ENCODE measurements at places on chromosomes 4 and X.

DNA sequence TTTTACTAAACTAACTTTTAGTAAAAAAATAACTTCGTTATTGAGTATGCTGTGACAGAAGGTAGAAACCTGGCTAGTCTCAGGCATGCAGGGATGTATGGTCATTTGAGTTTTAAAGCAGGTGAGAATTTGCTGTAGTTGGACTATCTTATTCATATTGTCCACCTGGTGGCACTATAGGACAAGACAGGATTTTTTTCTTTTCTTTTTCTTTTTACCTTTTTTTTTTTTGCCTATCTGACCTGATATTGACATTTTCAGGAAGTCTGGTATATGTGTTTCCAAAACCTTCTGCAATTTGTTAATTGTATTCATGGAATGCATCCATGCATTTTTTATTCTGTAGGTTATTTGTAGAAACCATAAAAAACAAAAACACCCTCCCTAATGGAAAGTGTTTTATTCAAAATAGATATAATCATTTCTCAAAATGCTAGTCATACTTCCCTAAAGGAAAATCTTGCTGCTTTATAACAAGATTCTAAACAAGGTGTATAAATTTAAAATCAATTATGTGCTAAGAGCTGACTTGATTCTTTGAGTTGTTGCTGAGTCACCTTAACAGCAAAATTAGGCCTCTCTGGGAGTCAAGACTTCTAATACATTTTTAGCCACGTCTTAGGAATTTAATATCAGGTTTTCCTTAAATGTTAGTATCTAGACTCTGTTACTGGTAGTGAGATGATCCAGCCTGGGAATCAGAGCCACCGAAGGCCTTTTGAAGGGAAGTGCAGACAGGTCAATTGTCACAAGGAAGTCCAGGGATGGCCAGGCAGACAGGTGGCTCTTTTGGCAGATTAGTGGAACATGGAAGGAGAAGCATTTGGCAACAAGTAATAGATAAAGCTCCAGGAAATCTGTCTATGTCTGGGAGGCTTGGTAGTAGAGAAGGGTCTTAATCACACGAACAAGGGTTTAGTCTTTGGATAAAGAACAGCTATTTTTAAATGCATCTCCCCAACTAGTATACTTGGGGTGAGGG, 201.3 kb upstream of the GNPDA2 start:
- DNase-seq, result peak; percentile 14

DNA sequence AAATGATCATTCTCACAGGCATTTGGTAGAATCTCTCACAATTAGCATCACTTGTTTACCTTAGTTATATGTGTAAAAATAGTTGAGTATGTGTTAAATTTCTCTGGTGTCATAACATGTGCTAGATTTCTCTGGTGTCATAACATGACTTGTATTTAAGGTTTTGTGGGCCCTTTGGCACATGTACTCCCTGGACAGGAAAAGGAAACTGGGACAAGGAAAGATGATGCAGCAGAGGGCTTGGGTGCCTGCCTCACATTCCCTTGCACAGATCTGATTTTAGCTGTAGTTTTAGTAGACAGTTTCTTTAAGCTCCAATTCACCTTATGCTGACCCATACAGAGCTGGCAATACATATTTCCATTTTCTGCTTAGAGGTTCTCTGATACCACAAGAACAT, 726.0 kb downstream of the C4orf33 start:
- no peak for DNase-seq

GRCh38 chrX:64192673-64193072, 12.8 kb downstream of the AMER1 start:
- DNase-seq, result no peak

GRCh38 chr4:104064646-104065577, 345.1 kb upstream of the TACR3 start:
- DNase-seq, result peak; percentile 40

DNA sequence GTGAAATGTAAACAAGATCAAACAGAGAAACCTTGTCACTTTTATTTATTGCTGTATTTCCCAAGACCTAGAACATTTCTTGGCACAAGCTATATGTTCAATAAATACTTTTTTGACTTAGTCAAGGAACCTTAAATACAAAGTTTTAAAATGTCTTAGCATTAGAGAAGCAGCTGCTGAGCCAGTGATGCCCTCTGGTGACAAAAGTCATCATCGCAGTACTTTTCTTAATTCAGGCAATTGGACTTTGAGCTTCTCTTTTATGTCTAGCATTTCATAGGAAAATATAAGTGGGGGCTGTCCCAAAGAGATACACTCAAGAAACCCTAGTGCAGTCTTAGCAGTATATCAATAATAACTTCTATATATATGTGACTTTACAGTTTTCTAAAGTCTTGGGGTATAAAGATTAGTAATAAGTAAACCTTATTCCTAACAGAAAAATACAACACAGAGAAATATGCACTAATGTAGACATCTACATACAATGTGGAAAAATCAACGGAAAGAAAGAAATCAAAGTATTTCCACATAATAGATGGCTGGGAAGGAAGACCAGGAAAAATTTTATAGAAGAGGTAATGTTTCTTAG, 118.4 kb downstream of the DTHD1 start:
- DNase-seq, result no peak

GRCh38 chrX:68570598-68570997, 71.7 kb downstream of the YIPF6 start:
- DNase-seq, result no peak

GRCh38 chr4:189083769-189084168, 856.9 kb upstream of the FRG1 start:
- no peak for DNase-seq

- DNase-seq, result peak; percentile 80
Observed at GRCh38 chr4:163544407-163545038, 50.0 kb downstream of the TMA16 start.

GRCh38 chr4:138222046-138222445, 20.1 kb downstream of the SLC7A11 start:
- DNase-seq, result no peak

DNA sequence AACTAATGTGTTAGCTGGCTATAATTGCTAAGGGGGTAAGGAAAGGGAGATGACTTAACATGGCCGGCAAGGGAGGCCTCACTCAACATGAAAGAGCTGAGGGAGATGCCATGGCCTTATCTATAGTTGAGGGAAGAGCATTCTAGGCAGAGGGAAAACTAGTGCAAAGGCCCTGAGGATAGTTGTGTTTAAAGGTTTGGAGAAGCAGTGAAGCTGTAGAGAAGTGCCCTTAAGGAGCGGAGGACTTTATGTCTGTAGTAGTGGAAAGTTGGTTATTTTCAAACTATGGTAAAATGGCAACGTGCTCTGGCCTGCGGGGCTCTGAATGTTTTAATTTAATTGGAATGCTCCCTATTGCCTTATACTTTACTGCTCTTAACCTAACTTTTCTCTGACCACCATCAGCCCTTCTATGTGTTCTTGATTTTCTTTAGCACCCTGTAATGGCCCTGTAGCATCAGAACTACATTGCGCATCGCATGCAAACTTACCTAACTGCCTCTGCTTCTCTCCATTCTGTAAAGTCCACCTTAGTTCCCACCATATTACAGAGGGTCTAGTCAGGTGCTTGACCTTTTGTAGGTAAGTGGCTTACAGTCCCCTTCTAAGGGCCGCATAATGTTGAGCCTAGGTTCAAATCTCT, 35.8 kb downstream of the ERVMER34-1 start:
- DNase-seq, result no peak

DNA sequence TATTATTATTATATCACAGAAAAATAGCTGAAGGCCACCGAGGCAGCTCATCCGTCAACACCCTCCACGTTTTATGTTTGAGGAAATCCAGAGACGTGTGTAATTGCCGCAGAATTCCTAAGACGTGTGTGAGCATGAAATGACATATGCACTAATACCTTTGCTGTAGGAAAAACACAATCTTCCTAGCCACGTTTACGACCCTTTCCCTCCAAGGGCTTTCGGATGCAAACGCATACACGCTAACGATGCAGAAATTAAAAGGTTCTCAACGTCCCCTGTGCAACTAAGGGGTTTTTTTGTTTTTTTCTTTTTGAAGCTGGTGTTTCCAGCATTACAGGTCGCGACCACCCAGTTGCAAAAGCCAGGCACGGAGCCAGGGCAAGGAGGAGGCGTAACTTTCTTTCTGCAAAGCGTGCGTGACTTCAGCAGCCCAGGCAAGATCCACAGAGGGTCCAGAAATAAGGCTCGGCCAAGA, 33.8 kb downstream of the CRLF2 start:
- no peak for DNase-seq

GRCh38 chrX:45479196-45479834, 278.6 kb upstream of the DIPK2B start:
- no peak for DNase-seq

DNA sequence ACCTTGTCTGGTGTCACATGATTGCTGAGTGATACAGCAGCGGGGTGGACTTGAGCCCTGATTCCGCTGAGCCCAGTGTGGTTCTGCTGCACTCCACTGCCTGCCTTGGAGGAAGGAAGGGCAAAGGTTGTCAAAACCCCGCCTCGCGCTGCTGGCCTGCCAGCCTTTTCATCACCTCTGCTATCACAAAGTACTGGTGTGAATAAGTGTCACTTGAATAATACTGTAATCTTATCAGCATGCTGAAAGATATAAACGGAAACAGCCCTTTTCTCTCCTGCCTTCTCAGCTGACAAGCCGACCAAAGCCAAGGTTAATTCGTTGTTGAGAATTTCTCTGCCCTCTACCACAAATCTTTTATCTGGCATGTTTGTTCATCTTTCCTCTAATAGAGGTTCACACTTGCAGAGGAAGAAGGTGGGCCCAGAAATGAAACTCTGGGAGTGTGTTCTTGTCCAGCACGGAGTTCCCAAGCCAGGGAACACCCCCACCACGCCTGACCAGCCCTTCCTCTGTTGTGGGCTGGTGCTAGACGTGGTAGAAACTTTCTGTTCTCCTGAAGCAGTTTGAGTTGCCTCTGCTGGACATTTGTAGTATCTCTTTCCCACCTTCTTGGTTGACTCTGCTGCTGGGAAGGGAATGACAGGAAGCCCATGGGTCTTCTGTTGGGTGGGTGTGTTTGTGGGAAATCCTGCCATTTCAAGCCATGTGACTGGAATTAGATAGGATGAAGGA, 21.5 kb downstream of the FHDC1 start:
- DNase-seq, result no peak

DNA sequence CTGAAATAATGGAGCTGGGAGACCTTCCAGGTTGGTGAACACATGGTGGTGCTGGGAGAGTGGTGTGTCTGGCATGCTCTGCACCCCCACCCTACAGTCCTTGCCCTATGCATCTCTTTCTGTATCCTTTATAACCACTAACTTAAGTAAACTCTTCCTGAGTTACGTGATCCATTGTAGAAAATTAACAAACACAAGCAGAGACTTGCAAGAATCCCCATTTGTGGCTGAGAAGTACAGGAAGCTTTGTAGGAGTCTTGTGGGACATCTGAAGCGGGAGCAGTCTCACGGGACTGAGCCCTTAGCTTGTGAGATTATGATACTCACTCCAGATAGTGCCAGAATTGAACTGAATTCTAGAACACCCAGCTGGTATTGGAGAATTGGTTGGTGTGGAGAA, 14.3 kb upstream of the FAM13A start:
- DNase-seq, result no peak

DNA sequence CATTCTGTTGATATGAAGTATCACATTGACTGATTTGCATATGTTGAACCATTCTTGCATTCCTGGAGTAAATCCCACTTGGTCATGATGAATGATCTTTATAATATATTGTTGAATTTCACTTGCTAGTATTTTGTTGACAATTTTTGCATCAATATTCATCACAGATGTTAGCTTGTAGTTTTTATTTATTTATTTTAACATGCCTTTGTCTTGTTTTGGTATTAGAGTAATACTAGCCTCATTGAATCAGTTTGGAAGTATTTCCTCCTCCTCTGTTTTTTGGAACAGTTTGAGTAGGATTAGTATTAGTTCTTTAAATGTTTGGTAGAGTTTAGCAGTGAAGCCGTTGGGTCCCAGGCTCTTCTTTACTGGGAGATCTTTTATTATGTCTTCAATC, 13.9 kb upstream of the ADH1C start:
- no peak for DNase-seq

DNA sequence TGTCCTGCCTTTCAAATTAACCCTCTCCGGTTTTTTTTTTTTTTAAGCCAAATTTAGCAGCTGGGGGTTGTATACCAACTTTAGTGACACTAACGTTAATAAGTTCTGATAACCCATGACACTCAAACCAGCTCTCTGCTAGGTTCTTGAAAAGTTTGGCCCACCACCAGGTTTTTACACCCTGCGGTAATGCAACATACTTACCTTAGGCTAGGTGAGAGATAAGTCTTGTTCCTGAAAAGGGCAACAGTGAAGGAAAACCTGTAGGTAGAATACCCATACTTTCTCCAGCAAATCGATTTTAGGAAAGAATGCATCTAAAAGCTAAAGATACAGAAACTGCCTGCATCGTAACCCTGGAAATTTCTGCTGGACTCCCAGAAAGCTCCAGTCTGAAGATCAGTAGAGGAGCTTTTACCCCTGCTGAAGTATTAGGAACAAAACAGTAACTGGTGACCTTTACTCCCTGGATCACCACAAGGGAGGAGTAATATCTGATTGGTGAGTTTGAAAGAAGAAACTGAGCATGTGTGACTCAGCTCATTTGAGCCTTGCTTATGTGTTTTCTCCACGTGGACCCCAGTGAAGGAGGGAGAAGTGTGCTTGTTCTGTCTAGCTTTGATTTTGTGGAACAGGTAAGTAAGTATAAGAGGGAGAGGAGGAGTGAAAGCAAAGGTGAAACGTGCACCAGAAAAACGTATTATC, 34.4 kb upstream of the COX18 start:
- no peak for DNase-seq

GRCh38 chr4:139564502-139564901, 8.5 kb upstream of the SETD7 start:
- no peak for DNase-seq

DNA sequence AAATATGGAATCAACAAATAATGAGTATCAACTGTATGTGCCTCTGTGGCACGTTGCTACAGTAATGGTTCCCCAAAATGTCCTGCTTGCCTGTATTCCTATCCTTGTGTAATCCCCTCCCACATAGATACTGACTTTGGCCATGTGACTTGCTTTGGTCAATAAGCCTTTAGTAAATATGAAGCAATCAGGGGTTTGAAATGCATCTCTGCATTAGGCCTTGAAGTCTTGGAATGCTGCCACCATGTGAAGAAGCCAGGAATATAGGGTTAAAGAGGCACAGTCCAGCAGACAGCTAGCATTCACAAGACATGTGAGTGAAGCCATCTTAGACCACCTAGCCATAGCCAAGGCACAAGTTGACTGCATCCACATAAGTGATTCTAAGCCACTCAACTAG, 190.9 kb downstream of the GABRB1 start:
- no peak for DNase-seq

GRCh38 chrX:99705701-99706100, 704.4 kb downstream of the PCDH19 start:
- no peak for DNase-seq

Measured in COLO829 (cell line).